ENCODE measurements at places on chromosomes 6 and 20. TPM values are rescaled to one million over a fixed set of nuclear protein-coding genes. Genes with fewer than 3 reads are reported as not detected.

- no peak for DNase-seq
Measured at GRCh38 chr6:135438907-135439535, 58.5 kb downstream of the AHI1 start.

- no peak for DNase-seq
Measured at GRCh38 chr20:61497029-61497627, 245.1 kb downstream of the CDH4 start.

DNA sequence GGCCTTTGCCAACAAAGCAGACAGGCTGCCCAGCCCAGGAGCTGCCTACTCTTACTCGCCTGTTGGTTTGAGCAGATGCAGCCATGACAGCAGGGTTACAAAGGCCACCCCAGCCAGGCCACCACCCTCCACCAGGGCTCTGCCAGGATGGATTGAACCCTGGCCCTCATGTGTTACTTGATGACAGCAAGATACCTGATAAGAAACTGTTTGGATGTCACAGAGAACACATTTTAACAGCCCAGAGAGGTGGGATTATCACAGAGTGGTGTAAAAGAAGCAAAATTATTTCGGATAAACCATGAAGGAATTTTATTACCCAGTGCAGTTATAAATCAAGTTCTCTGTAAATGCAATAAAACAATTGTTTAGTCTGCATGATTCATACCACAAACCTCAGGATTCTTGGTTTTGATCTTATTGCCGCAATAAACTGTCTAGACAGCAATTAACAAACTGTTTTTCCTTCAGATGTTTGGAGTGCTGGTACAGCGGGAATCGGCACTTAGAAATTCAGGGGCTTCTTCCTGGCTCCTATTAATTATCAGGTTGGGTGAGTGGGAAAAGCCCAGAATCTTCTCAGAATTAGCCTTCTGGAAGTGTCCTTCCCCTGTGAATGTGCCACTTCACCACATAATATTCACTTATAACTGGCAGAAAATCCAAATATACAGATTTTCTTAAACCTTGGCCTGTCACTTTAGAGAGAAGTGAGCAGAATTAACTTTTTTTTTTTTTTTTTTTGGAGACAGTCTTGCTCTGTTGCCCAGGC lies 58.0 kb upstream of the SALL4 start:
- no peak for DNase-seq

DNA sequence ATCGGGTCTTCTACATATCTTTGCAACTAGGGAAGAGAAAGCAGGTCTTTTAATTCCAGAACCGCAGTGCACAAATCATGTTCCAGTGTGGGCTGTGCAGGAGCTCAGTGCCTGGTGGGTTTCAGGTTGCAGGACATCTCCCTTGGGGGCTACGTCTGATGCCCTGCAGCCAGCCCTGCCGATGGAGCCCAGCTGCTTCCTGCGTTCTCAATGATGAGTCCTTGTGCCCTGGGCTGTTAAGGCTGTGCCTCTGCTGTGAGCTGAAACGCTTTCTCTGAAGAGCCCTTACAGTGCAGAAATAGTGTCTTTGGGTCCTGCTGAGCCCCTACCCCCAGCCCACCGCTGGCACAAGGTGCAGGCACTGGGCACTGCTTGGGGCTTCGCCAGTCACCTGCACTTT lies 192.9 kb downstream of the SYNDIG1 start:
- no peak for DNase-seq

GRCh38 chr6:53313784-53314400 lies 34.9 kb downstream of the ELOVL5 start:
- no peak for DNase-seq

DNA sequence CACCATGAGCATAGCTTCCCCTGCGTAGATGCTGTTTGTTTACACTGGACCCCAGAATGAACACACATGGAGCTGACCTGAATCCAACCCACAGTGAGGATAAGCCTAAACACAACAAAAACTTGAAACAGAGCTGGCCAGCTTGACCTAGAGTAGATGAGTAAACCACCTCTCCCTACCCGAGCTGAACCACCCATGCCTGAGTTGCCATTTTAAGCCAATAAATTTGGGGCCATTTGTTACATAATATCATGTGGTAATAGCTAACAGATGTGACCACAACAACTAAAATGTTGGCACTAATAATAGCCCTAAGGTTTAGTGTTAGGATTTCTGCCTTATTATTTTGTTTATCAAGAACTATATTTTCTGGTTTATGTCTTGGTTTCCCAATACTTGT lies 103.2 kb upstream of the GRIK2 start:
- DNase-seq = no peak

- DNase-seq = no peak
Measured at GRCh38 chr20:35604449-35604747, 11.2 kb upstream of the SPAG4 start.

DNA sequence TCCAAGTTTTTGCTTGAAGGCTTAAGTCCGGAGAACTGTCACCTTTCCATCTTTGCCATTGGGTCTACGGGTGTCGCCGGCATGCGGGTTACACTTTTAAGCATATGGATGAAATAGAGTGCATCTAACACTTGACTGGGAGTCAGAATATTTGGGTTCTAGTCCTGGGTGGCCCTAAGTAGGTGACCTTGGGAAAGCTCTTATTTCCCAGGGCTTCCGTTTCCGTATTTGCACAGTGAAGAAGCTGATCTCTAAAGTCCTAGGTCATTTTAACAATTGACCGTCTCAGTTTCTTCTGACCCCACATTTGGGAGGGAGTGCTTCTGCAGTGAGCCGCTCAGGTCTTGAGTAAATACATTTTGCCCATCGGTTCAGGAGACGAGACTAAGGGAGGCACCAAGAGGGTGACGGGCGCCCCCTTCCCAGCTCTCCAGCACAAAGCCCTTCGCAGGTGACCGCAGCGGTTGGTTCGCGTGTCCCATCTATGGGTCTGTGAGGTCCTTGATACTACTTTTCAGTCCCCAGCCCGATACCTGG lies 651 bp upstream of the BLTP3A start:
- peak; percentile 58 for DNase-seq

DNA sequence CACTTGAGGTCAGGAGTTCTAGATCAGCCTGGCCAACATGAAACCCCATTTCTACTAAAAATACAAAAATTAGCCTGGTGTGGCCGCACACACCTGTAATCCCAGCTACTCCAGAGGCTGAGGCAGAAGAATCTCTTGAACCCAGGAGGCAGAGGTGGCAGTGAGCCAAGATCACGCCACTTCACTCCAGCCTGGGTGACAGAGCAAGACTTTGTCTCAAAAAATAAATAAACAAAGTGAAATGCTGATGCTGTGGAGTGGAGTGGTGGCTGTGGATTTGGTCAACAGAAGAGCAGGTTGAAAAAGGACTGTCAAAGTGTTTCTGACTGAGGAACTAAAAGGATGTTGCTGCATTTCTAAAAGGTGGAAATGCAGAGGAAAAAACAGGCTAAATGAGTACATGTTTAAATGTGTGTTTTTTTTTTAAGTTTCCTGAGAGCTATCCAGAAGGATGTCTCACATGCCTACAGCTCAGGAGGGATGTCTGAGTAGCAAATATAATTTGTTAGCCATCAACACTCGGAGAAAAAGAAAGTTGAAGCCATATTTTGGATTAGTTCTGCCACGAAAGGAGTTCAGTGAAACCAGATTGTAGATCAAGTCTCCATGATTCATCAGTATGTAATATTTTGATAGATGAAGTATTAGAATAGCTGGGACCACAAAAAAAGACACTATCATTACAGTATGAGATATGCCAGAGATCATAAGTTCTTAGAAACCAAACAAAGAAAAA lies 621.1 kb upstream of the ADGRB3 start:
- DNase-seq = no peak

DNA sequence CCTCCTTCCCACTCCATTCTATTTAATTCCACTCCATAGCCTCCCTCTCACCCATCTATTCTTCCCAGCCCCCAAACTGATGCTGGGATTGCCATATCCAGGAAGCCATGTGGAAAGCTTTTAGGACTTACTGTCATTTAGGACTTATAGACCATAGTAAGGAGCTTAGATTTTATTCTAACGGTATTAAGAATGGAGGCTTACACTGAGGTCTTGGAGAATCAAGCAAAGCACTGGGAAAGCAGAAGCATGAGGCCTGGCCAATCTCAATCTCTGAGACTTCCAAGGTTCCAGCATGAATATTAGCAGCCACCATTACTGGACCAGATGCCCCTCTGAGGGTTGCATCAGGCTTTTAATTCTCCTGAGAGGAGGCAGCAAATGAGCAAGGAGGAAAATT lies 1.4 kb downstream of the CST9 start:
- no peak for DNase-seq

- DNase-seq = peak; percentile 19
Measured at GRCh38 chr20:5863040-5863833, 87.1 kb downstream of the TRMT6 start.

DNA sequence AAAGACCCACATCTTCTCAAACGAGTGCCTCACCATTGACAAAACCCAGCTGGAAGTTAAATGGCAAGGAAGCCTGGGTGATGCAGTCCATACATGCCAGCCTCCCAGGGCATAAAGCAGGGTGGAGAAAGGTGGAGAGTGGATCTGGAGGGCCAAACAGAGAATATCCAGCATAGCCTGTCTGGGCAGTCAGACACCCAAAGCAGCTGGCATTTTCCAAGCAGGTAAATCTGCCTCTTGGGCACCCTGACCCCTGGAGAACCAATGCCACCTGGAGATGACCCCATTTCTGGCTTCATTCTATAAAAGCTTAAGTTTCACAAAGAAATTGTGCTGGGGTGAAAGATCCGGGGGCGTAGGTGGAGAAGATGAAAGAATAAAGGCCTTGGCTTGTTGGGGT lies 5.1 kb upstream of the SRPK1 start:
- no peak for DNase-seq

DNA sequence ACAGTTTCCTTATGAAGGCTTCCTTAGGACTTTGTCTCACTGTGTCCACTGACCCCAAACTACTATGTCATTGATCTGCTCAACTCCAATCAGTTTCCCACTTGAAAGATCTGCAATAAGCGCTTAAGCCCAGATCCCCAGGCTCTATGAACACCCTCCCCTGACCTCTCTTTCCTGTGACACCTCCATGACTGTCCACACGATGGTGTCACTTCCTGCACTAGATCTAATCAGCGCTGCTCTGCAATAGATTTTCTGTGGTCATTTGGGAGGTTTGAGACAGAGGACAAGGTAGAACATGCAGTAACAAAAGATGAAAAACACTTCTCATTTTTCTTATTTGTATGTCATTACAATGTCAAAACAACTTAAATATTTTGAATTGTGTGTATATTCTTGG lies 304.6 kb upstream of the AGPAT4 start:
- no peak for DNase-seq

GRCh38 chr6:17021539-17021889 lies 80.3 kb upstream of the STMND1 start:
- DNase-seq = no peak

DNA sequence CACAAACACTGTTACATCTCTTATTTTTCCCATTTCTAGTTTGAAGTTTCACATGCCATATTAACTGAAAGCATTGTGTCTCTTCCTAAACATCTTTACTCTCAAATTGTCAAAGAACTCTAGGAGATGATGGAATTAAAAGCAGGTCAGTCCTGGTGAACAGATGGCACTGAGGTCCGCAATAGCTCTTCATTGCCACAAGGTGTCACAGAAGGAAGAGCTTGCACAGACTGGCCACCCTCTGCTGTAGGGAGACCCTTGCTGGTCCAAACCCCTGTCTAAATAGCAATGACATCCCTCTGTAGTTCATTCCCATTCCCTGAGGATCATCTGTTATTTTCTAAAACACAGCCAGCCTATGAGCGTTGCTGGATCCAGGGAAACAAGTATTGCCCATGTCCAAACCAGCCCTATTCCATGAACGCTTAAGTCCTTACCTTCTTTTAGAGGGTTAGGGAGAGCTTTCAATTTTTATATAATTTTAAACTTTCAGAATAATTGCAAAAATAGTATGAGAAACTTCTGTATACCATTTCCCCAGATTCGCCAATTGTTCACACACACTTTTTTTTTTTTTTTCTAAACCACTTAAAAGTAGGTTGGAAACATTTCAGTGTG lies 10.1 kb upstream of the HDAC2 start:
- DNase-seq = no peak

The ULBP1 gene
- 0.14 TPM for total RNA-seq

The ZFP64 gene
- 8.8 TPM for total RNA-seq

The SPDEF gene
- not detected for total RNA-seq

The EIF6 gene
- 40.2 TPM for total RNA-seq

The KCNK16 gene
- total RNA-seq = not detected

The SPATS1 gene
- total RNA-seq = not detected

The UBE3D gene
- 2.6 TPM for total RNA-seq

The ALDH8A1 gene
- total RNA-seq = not detected

The NKAPL gene
- 8.5 TPM for total RNA-seq

Measured in heart right ventricle (tissue), 16 donors.